ENCODE measurements at places on chromosomes 12 and 14.

DNA sequence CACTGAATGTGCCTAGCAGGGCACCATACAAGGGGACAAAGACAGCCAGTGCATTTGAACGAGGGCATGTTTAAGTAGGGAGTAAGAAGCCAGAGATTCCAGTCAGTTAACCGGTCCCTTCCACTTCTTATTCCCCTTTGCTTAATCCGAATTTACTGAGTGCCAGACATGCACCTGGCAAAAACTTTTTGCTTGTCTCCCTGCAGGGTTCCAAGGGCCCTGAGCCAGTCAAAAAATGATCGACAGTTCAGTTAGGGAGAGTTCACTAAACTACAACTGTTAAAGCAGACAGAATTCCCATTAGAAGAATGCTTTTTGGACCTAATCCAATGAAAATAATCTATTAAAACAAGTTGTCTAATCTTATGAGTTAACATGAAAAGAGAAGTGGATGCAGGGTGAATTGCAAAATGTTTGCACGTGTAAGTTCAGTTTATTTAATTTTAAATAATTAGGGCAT lies 193.8 kb downstream of the TMTC2 start:
- H3K27ac ChIP-seq = no peak overlapping the region
- H3K4me1 ChIP-seq = no peaks in the 10 kb centered on the region
- no peak for DNase-seq
- no peaks in the 10 kb centered on the region for H3K27me3 ChIP-seq
- H3K36me3 ChIP-seq = no peaks in the 10 kb centered on the region

GRCh38 chr12:120474616-120474960 lies 5.0 kb upstream of the SRSF9 start:
- DNase-seq = peak; percentile 45
- H3K4me3 ChIP-seq = no peak overlapping the region
- peaks cover 18% of the 10 kb centered on the region for H3K4me1 ChIP-seq
- H3K36me3 ChIP-seq = no peaks in the 10 kb centered on the region
- H3K27ac ChIP-seq = no peak overlapping the region
- no peaks in the 10 kb centered on the region for H3K27me3 ChIP-seq

DNA sequence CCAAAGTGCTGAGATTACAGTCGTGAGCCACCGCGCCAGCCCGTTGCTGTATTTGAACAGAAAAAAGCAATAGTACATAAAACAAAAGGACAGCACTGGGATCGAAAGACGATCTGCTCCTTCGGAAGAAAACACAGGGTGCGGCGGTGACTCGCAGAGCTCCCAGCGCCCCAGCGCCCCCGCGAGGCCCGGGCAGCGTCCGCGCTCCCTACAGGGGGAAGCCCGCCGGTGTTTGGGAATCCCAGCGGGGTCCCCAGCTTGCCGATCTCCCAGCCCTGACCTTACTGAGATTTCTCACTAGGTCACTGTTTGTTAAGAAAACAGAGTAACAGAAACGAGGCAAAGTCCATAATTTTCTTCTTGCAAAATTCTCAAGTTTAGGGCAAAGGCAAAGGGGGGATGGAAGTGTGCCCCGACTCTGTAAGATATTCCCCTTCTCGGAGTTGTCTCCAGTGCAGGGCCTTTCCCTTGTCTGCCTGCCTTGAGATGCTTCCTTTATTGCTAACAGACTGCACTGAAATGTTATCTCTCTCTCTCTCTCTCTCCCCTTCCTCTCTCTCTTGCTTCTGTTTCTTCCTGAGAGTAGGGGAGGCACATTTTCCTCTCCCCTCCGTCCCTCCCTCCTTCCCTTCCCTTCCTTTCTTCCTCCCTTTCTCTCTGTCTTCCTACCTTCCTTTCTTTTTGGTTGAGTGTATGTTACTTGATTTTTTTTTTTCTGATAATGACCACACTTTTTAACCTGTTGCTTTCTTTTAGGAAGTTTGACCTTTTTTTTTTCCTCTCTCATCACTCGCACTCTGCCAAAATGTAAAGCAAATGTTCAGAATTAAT lies 91.9 kb downstream of the TMEM30B start:
- H3K4me1 ChIP-seq = no peaks in the 10 kb centered on the region
- H3K27ac ChIP-seq = no peak overlapping the region
- H3K36me3 ChIP-seq = no peaks in the 10 kb centered on the region
- no peak overlapping the region for H3K4me3 ChIP-seq
- peak; percentile 20 for DNase-seq
- H3K27me3 ChIP-seq = peaks cover 65% of the 10 kb centered on the region

DNA sequence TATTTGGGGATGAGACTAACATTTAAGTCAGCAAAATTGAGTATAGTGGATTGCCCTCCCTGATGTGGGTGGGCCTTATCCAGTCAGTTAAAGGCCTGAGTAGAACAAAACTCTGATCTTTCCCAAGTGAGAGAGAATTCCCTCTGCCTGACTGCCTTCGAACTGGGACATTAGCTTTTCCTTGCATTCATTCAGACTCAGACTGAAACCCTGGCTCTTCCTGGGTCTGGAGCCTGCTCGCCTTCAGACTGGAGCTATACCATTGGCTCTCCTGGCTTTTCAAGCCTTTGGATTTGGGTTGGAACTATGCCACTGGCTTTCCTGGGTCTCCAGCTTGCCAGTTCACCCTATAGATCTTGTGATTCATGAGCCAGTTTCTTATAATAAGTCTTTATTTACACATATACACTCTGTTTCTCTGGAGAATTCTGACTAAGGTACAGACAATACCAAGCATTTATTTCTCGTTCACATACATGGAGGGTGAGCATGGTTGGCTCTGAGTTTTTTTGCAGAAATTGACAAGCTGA lies 296.5 kb downstream of the ERC1 start:
- H3K27me3 ChIP-seq = no peaks in the 10 kb centered on the region
- H3K4me1 ChIP-seq = peaks cover 5% of the 10 kb centered on the region
- no peak for DNase-seq
- no peak overlapping the region for H3K27ac ChIP-seq
- H3K4me3 ChIP-seq = no peak overlapping the region

DNA sequence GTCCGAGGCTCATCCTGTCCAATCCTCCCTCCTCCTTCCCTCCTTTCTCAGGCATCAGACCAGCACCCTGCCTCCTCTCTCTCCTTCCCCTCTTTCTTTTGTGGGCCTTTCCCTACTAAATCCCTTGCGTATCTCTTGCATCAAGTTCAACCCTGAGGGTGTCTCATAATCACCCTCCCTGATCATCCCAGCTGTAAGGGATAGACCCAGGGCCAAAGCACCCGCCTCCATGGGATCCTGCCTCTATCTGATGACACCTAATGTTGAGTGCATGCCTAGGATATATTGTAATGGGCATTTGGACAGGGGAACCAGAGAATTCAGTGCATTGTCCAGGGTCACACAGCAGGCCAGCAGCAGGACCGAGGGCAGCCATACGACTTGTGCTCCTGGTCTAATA lies 84.9 kb downstream of the PHETA1 start:
- no peaks in the 10 kb centered on the region for H3K27me3 ChIP-seq
- H3K36me3 ChIP-seq = no peaks in the 10 kb centered on the region
- no peak overlapping the region for H3K4me3 ChIP-seq
- DNase-seq = no peak
- no peak overlapping the region for H3K27ac ChIP-seq

DNA sequence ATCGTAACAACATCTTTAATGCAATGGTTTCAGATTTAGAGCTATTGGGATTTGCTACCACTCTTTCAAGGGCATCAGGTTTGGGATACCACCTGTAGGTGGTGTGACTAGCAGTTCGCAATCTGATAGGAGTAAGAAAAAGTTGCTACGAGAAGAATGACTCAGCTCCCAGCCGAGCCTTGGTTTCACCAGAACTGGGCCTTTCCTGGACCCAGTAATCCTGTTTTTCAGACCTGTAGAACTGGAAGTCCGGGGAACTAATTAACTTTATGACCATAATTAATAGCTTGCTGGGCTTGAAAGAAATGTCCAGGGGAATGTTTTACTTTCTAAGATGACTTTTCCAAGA lies 770 bp downstream of the ABHD4 start:
- peaks cover 13% of the 10 kb centered on the region for H3K36me3 ChIP-seq
- peak overlapping the region; percentile 71 for H3K4me3 ChIP-seq
- H3K4me1 ChIP-seq = peaks cover 47% of the 10 kb centered on the region
- peak; percentile 54 for DNase-seq

- DNase-seq = no peak
- H3K4me1 ChIP-seq = no peaks in the 10 kb centered on the region
- no peaks in the 10 kb centered on the region for H3K36me3 ChIP-seq
- no peak overlapping the region for H3K4me3 ChIP-seq
- H3K27ac ChIP-seq = no peak overlapping the region
Measured at GRCh38 chr14:65160091-65160490, 57.8 kb upstream of the MAX start.

DNA sequence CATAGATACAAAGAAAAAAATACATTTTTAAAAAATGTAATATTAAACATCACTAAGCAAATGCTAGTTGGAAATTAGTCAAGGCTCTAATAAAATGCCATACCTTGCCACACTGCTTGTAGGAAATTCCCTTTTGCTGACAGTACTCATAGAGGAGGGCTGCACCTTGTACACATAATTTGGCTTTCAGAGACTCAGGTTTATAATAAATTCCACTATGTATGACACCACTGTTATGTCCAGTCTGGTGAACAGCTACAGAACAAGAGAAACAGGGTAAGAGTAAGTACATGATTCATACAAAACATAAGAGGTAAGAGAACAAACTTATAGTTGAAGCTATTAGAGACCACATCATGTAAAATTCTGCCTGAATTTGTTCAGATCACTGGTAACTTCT lies 10.1 kb downstream of the L2HGDH start:
- no peak for DNase-seq
- H3K27me3 ChIP-seq = no peaks in the 10 kb centered on the region
- no peak overlapping the region for H3K27ac ChIP-seq
- H3K36me3 ChIP-seq = peaks cover 4% of the 10 kb centered on the region
- H3K4me1 ChIP-seq = no peaks in the 10 kb centered on the region
- H3K4me3 ChIP-seq = no peak overlapping the region

DNA sequence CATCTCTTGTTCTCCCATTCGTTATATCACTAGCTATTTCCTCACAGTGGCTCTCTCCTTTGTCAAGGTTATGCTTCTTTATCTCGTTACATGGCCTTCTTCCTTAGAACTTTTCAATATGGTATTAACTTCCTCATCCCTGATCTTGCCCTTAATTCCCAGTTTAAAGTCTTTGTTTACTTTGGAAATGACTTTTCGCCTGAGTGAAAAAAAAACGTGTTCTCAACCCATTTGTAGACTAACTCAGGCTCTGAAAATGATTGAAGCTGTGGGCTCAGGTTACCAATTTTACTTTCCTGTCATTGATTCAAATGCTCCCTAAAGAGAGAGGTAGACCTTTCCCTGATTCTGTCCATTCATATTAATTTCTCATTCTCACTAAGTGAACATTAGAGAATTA lies 135.2 kb downstream of the NUBPL start:
- no peak for DNase-seq
- H3K27me3 ChIP-seq = no peaks in the 10 kb centered on the region
- H3K27ac ChIP-seq = no peak overlapping the region
- H3K4me1 ChIP-seq = no peaks in the 10 kb centered on the region
- no peak overlapping the region for H3K4me3 ChIP-seq

GRCh38 chr14:73287071-73287470 lies 49.8 kb downstream of the PAPLN start:
- no peaks in the 10 kb centered on the region for H3K27me3 ChIP-seq
- peaks cover 28% of the 10 kb centered on the region for H3K36me3 ChIP-seq
- H3K27ac ChIP-seq = no peak overlapping the region

DNA sequence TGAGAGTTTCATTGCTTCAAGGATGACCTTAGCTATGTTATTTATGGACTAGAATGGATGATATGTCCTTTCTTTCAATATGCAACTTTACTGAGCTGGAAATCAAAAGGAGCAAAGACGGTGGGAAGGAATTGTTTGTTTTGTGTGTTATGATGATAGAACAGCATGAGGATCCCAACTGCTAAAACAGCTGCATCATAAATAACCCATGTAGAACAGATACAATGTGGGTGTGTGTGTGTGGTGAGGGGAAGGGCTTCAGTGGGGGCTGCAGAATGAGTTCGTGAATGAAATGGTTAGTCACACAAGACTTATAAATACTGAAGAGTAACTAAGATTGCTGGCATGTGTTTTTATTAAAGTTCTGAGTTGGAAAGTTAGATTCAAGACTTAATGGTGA lies 80.1 kb downstream of the DACT1 start:
- DNase-seq = no peak
- H3K36me3 ChIP-seq = no peaks in the 10 kb centered on the region
- H3K27me3 ChIP-seq = no peaks in the 10 kb centered on the region
- no peak overlapping the region for H3K27ac ChIP-seq

- no peak overlapping the region for H3K27ac ChIP-seq
- H3K27me3 ChIP-seq = no peaks in the 10 kb centered on the region
- no peak for DNase-seq
- no peaks in the 10 kb centered on the region for H3K36me3 ChIP-seq
- no peaks in the 10 kb centered on the region for H3K4me1 ChIP-seq
- H3K4me3 ChIP-seq = no peak overlapping the region
Measured at GRCh38 chr12:58479401-58479800, 440.9 kb downstream of the LRIG3 start.

GRCh38 chr12:59695379-59695778 lies 99.5 kb downstream of the SLC16A7 start:
- DNase-seq = no peak
- H3K4me3 ChIP-seq = no peak overlapping the region
- no peaks in the 10 kb centered on the region for H3K36me3 ChIP-seq
- H3K27ac ChIP-seq = no peak overlapping the region
- no peaks in the 10 kb centered on the region for H3K27me3 ChIP-seq

DNA sequence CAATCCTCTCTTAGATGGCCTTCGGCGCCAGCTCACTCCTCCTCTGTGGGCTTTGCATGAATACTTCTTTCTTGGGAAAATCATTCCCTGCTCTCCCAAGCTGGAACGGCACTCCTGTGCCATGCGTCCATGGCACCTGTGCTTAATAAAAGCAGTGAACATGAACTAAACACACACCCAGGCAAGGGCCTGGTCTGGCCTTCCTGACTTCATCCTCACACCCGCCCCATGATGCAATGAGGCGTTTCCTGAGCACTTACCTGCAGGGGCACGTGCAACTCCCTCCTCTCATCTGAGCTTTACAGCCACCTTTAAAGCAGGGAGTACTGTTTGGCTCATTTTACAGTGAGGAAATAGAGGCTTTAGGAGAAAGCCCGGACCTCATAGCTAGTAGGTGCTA lies 219.8 kb downstream of the SLC41A2 start:
- H3K4me1 ChIP-seq = peaks cover 2% of the 10 kb centered on the region
- no peaks in the 10 kb centered on the region for H3K27me3 ChIP-seq
- DNase-seq = no peak
- H3K4me3 ChIP-seq = no peak overlapping the region
- no peak overlapping the region for H3K27ac ChIP-seq
- peaks cover 5% of the 10 kb centered on the region for H3K36me3 ChIP-seq

DNA sequence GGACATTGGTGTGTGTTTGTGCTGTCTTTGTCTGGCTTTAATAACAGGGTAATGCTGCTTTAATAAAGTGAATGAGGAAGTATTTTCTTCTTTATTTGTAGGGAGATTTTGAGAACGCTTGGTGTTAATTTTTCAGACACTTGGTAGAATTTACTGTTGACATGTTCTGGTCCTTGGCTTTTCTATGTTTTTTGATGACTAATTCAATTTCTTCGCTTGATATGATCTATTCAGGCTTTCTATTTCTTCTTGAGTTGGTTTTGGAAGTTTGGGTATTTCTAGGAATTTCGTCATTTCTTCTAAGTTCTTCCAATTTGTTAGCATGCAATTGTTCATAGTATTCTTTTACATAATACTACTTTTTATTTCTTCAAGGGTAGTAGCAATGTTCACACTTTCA lies 167.8 kb downstream of the TTC6 start:
- H3K36me3 ChIP-seq = no peaks in the 10 kb centered on the region
- no peak overlapping the region for H3K27ac ChIP-seq
- no peak for DNase-seq
- H3K4me3 ChIP-seq = no peak overlapping the region
- no peaks in the 10 kb centered on the region for H3K27me3 ChIP-seq
- no peaks in the 10 kb centered on the region for H3K4me1 ChIP-seq
